WERI-Rb-1 (cell line): ENCODE measurements at places on chromosomes 7 and 10.

DNA sequence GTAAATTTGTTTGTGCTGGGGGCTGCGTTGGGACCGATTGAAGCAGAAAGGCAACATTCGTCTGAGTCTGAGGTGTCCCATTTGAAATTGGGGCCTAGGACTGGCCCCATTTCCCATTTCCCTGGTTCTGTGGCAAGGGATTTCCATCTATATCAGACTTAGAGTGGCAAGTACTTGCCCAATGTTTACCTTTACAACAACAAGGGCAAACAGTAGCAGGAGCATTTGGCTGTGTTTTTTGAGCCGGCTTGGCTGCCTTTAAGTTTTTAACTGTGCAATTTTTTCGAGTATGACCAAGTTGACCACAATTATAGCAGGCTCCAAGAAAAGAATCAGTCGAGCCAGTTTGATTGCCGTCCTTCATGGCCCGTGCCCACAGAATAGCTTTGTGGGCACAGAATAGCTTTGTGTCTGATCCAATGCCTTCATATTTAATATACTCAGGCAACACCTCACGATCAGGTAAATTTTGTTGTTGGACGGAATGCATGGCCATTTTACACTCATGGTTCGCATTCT, 4.7 kb upstream of the CYP17A1 start:
- DNase-seq = no peak

GRCh38 chr7:149819961-149820340, 18.2 kb upstream of the ZNF862 start:
- DNase-seq = no peak

GRCh38 chr7:131608116-131608500, 51.7 kb upstream of the PODXL start:
- DNase-seq = peak; percentile 54

DNA sequence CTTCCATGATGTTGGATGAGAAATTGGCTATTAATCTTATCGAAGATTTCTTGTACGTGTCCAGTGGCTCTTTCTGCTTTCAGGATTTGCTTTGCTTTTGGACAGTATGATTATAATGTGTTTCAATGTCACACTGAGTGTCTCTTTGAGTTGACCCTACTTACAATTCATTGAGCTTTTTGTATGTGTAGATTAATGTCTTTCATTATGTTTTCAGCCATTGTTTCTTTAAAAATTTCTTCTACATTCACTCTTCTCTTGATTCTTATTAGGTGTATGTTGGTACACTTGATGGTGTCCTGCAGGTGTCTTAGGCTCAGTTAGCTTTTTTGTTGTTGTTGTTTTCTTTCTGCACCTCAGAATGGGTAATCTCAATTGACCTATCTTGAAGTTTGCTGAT, 16.6 kb downstream of the PLAC9 start:
- DNase-seq = no peak

DNA sequence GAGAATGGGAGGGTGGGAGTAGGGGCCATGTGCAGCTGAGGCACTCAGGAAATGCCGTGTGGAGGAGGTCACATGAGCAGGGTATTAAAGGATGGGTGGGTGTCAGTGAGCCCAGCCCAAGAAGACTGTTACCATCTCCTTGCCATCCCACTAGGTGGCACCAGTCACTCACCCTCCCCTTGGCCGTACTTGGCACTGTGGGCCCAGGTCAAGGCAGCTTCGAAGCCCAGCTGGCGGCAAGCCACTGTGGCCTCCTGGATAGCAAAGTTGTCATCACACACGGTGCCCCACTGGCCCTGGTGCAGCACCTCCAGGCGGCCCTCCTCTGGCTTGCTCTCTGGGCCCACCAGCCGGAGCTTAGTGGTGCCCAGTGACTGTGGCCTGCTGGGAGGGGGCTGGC, 5.4 kb downstream of the LOXL4 start:
- peak; percentile 86 for DNase-seq

DNA sequence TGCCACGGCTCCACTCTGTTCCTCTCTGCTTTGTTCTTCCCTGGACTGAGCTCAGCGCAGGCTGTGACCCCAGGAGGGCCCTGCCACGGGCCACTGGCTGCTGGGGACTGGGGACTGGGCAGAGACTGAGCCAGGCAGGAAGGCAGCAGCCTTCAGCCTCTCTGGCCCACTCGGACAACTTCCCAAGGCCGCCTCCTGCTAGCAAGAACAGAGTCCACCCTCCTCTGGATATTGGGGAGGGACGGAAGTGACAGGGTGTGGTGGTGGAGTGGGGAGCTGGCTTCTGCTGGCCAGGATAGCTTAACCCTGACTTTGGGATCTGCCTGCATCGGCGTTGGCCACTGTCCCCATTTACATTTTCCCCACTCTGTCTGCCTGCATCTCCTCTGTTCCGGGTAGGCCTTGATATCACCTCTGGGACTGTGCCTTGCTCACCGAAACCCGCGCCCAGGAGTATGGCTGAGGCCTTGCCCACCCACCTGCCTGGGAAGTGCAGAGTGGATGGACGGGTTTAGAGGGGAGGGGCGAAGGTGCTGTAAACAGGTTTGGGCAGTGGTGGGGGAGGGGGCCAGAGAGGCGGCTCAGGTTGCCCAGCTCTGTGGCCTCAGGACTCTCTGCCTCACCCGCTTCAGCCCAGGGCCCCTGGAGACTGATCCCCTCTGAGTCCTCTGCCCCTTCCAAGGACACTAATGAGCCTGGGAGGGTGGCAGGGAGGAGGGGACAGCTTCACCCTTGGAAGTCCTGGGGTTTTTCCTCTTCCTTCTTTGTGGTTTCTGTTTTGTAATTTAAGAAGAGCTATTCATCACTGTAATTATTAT, 1.2 kb downstream of the CLDN4 start:
- no peak for DNase-seq

GRCh38 chr7:65840446-65840845, 32.4 kb upstream of the VKORC1L1 start:
- DNase-seq = peak; percentile 80

DNA sequence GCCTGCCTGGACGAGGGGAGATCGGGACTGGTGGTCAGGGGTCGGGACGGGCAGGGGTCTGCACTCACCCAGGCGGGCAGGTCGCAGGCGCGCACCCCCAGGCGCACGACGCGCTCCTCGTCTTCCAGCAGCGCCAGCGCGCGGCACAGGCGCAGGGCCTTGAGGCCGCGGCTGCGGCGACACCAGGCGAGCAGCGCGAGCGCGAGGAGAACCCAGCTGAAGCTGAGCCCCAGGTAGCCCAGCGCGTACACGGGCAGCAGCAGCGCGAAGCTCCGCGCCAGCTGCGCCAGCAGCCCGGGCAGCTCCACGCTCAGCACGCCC, 328 bp downstream of the ESYT2 start:
- peak; percentile 68 for DNase-seq

DNA sequence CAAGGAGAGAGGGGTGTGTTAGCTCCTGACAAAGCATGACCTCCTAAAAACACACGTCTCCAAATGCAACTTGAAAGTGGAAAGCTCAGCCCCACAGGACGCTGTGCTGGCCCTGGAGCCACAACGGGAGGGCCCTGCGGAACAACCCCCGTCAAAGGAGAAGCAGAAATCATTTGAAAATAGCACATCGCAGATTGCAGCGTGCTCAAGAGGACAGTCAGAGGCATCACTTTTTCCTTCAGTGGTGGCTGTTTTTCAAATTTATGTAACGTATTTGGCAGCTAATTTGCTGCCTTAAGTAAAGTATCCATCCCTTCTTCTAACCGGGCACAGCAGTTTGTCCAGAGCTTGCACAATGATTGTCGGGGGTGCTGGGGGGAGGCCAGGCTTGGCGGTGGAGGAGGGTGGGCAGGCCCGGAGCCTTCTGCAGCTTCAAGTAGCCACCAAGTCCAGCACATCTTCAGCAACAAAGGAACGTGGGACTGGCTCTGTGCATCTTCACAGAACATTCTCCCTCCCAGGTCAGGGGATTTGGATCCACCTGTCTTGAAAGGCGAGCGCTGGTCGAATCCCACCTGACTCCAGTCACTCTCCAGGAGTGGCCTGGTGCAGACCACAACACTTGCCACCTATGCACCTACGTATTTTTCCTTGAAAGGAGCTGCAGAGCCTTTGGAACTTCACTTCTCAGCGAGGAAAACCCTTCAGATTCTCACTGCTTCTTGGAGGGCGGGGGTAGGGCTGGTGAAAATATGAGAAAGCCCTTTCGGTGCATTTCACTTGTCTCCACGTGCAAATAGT, 346.3 kb downstream of the DNAJB6 start:
- DNase-seq = peak; percentile 5

- peak; percentile 23 for DNase-seq
Observed at GRCh38 chr7:37234928-37235327, 213.7 kb downstream of the ELMO1 start.

DNA sequence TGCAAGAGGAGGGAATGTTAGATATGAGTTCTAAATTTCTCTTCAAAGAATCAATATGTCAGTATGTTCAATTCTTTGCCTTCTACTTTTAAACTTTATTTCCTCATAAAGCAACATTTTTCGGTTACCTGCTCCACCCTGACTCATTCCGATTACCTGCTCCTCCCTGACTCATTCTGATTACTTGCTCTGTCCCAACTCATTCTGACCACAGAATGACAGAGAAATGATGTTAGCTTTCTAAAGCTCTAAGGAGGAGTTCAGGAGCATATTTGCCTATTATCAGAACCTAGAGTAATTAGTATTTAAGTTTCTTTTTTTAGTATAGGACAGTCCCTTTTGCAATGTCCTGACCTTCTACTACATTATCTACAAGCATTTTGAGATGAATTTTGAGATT, 24.5 kb upstream of the PPP1R9A start:
- no peak for DNase-seq

GRCh38 chr7:27155816-27156507, 513 bp downstream of the HOXA7 start:
- peak; percentile 31 for DNase-seq

GRCh38 chr10:91800756-91801155, 2.5 kb downstream of the TNKS2 start:
- no peak for DNase-seq

GRCh38 chr10:24849501-24850299, 102.7 kb downstream of the PRTFDC1 start:
- DNase-seq = no peak

DNA sequence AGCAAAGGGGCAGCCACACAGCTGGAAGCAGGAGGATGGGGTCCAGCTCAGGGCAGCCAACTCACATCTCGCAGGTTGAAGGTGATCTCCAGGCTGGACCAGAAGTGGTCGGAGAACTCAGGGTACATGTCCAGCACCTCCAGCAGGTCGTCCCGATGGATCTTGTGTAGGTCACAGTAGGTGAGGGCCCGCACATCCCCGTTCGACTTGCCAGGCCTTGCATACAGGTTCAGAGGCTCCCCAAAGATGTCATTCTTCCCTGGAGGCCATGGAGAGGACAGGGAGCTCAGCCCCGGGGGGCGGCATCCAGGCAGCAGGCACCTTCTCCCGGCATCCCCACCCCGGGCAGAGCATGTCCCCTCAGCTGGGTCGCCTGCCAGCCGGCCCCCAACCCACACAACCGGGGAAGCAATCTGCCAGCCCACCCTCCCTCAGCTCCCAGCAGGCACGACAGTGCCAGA, 29.3 kb downstream of the KCNH2 start:
- peak; percentile 7 for DNase-seq

GRCh38 chr7:41374150-41374848, 328.6 kb downstream of the INHBA start:
- no peak for DNase-seq

DNA sequence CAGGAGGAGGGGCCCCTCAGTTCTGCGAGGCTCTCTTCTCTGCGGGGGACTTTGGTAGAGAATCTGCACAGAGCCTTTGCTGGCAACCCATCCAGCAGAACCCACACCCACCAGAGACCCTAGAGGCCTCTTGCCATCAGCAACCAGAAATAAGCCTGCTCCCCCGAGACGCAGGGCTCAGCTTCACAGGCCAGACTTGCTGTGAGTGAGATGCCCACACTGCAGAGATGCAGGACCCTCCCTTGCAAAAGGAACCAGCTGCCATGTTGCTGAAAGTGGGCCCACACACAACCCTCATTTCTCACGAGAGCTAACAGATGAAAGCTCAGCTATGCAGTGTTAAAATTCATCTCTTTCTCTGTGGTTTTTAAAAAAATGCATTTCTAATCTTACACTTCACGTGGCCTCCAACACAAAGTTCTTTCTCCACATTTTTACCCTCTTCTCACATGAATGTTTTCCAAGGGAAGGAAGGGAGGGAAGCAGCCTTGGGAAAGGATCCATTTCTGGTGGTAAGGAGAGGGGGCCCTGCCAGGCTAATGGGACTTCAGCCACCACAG, 171.6 kb downstream of the CCDC3 start:
- DNase-seq = no peak

DNA sequence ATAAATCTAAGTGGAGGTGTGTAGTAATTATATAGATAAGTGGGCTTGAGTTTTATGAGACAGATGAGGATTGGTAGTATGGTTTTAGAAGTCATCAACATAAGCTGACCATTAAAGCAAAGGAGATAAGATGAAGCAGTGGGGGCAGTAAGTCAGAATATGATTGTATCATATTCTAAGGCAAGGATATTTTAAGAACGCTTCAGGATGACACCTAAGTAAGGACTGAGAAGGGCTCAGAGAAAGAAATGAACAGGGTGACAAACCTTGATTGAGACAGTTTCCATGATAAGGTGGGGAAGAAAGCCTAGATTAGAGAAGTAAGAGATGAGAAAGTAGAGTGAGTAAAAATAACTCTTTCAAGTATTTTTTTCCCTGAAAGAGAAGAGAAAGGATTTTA, 567.2 kb downstream of the ATRNL1 start:
- no peak for DNase-seq

- peak; percentile 25 for DNase-seq
Observed at GRCh38 chr10:116444527-116445142, 17.0 kb downstream of the PNLIPRP3 start.

- DNase-seq = no peak
Observed at GRCh38 chr10:114048472-114048871, 4.8 kb downstream of the ADRB1 start.

GRCh38 chr7:77288676-77289320, 89.2 kb upstream of the FGL2 start:
- DNase-seq = no peak

DNA sequence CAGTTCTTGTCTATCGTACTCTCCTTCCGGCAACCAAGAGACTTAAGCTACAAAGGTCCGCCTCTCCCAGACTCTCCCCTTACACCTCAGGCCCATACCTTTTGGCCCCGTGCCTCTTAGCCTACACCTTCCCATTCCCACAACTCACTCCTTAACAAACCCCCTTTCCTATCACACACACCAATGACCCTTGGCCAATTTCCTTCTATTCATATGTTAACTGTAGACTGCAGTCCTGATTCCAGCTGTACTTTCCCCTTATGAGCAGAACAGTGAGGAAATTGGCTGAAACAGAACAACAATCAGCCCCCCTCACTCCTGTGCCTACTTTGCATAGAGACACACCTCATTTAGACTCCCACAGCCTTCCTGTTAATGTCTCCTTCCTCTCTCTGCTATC, 1.4 kb upstream of the TMEM139 start:
- no peak for DNase-seq
